ENCODE measurements at places on chromosomes 7 and 10.

GRCh38 chr7:115059321-115059720 lies 137.4 kb downstream of the MDFIC start:
- no peak for DNase-seq

GRCh38 chr10:123715546-123715945 lies 49.4 kb downstream of the GPR26 start:
- no peak for DNase-seq

GRCh38 chr7:112495810-112496462 lies 15.1 kb downstream of the LSMEM1 start:
- DNase-seq, result no peak

DNA sequence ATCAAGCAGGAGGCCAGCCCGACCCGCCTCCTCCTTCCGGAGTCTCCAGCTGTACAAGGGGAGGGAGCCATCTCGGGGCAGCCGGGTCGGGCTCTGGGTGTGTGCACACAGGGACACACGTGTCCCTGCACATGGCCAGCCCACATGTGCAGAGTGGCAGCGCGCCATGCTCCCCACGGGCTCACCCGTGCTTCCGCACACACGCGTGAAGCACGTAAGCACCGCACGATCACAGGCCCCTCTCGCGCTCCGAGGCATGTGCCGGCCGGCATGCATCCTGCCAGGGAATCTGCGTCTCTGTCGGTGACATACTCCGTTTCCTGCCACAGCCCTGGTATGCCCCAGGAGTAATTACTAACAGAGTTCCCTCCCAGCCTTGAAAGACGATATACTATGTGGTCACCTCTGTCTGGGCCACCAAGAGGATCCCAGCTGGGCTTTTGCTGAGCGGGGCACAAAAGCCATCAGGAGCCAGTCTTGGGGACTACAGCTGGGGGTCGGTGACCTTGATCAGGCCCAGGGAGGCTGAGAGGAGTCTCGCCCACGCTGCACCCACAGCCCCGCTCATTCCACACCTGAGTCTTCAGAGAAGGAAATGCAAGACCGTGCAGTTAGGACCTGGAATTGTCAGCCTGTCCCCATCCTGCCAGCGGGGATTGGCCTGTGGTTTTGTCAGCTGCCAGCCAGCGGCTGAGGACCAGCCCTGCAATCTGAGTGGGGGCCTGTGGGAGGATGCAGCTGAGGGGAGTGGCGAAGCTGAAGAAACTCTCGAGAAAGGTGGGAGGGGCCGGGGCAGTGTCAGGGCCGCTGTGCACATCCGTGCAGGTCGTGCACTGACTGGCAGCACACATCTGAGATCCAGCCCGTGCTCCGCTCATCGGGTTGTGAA lies 11.0 kb upstream of the LFNG start:
- peak; percentile 67 for DNase-seq

DNA sequence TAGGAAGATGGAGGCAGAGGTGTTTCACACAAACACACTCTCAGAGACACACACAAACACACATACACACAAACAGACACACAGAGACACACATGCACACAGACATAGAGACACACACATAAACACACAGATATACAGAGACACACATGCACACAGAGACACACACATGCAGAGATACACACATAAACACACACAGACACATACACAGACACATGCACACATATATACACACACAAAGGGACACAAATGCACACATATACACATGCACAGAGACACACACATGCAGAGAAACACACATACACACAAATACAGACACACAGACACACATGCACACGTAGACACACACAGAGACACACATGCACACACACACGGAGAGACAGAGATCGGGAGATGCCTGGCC lies 163.3 kb downstream of the TCERG1L start:
- DNase-seq, result no peak

DNA sequence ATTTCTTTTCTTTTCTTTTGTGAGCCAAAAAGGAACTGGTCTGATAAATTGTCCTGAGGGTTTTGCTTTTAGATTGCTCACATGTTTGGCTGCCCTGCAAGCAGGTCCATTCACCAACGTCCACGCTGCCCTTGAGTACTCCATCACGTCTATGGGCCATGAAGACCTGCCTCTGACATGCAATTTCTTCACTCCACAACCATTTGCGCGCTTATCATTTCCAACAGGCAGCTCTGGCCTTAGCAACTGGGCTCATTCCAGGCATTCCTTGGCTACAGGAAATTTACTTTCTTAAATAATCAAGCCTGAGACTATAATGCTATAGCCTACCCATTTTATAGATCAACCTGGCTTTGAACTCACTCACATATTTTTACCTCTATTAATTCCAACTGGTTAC lies 408.3 kb upstream of the C7orf33 start:
- DNase-seq, result no peak

- DNase-seq, result no peak
Observed at GRCh38 chr10:124721330-124722045, 22.7 kb downstream of the FAM53B start.

- DNase-seq, result no peak
Observed at GRCh38 chr10:116771101-116771958, 29.0 kb upstream of the HSPA12A start.

- DNase-seq, result no peak
Observed at GRCh38 chr7:94679358-94679757, 23.4 kb upstream of the SGCE start.

GRCh38 chr7:29194206-29194593 lies 375 bp upstream of the CHN2 start:
- DNase-seq, result no peak

DNA sequence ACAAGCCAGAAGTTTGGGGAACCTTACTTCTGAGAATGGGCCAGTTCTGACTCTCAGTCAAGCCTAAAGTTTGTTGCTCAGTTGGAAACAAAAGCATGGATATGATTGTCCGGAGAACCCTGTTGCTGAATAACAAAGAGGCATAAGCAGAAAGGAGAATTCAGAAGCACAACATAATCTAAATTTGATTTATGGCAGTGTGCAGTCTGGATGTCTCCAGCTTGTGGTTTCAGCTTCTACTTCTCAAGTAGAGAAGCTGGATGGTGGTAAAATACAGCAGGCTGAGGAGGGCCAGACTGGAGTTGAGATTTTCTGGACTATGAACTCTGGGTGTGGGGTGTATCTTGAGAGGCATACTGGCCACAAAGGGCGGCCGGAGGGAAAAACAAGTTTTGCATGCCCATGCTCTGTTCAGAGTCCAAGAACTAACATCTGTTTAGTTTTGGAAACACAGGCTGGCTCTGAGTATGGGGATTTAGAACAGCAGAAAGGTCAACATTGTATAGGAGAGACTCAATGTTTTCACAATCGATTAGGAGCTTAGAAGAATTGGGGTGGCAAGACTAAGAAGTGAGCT lies 592.9 kb downstream of the CNTNAP2 start:
- no peak for DNase-seq

GRCh38 chr10:71708897-71709882 lies 10.4 kb downstream of the C10orf105 start:
- no peak for DNase-seq

- no peak for DNase-seq
Observed at GRCh38 chr7:157555313-157555712, 218.5 kb downstream of the DNAJB6 start.

GRCh38 chr7:131034166-131034881 lies 293.4 kb upstream of the MKLN1 start:
- DNase-seq, result no peak

- no peak for DNase-seq
Observed at GRCh38 chr10:79488336-79488735, 24.0 kb upstream of the EIF5AL1 start.

DNA sequence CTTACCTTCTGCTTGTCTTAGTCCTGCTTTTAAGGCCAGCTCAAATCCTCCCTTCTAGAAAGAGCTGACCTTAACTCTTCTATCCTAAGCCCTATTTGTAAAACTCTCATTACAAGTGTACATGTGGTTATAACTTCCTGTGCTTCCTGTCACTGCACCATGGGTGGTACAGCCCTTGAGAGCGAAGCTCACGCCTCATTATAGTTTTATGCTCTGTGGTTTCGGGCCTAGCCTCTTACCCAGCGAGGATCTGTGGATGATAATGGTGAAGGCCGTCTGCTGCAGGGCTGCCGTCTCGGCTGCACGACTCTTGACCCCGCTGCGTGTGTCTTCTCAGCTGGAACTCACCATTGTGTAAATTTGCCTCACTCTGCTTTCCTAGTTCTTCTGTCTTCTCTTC lies 74.6 kb downstream of the CUL1 start:
- peak; percentile 2 for DNase-seq

- no peak for DNase-seq
Observed at GRCh38 chr10:34959321-34959720, 130.8 kb downstream of the CUL2 start.

DNA sequence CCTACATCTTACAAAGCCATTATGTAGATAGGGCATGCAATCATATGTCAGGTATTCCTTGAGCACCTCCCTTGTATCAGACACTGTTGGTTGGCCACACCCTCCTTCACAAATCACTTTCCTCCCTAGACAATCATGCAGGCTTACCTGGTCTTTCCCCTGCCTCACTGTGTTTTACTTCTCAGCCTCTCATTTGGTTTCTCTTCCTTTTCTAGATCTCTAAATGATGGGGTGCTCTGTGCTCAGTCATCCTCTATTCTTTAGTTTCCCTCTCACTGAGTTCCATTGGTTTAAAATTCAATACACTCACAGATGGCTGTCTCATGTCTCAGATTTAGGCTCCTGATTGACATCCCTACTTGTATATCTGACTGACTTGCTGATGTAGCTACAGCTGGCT lies 31.4 kb downstream of the ANK3 start:
- no peak for DNase-seq

- DNase-seq, result no peak
Observed at GRCh38 chr7:86485827-86486226, 157.9 kb upstream of the GRM3 start.

GRCh38 chr7:128409596-128410450 lies at the start of gene IMPDH1:
TSS of gene IMPDH1 (minus strand) at chr7:128409982. CDS start at chr7:128409901, 81 bp downstream.
- peak; percentile 70 for DNase-seq

GRCh38 chr10:22247636-22248035 lies 29.8 kb upstream of the EBLN1 start:
- no peak for DNase-seq

- DNase-seq, result no peak
Observed at GRCh38 chr7:47647181-47647917, 65.4 kb upstream of the TNS3 start.

DNA sequence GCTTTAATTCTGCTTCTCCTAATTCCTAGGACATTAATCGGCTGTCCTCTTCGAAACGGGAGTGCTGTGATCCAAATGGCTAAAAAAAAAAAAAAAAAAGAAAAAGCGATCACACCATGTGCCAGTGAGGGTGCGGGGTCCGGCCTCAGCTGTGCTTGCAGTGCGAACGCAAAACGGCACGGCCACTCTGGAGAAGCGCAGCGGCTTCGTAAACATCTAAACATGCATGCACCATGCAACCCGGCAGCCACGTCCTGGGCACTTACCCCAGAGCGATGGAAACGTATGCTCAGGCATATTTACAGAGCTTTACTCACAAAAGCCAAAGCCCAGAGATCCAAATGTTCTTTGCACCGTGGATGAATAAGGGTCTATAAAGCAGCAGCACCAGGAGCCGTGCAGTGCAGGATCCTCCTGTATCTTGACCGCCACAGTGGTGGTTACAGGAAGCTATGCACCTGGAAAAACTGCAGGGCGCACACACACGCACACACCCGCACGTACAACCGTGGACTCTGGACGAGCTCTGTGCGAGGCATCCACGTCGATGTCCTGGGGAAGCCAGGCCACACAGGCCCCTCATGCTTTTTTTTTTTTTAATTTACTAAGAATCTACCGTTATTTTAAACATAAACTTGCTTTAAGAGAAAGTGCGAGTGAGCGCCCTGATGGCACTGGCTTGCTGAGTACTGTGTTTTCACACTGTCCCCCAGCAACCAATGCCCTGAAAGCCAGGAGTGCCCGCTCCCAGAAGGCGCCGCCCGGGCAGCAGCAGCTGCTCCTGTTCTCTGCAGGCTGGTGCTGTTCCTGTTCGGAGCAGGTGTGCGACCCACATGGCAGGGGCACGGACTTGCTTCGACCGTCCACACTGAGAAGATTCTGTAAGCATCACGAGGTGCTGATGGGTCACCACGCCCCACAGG lies 25.0 kb downstream of the GPER1 start:
- DNase-seq, result no peak

DNA sequence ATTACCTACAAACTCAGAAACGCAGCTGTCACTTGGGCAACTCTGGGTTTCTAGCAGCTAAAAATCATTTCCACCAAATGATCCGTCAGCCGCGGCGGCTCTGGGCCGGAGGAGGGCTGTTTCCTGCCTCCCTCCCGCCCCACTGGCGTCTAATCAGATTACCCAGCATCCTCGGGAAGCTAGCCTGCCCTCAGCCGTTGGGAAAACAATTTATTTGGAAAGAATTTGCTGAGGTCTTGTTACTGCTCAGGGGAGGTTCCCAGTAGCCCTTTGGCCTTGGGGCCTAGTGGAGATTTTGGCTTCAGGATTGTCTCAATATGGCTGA lies 65.0 kb upstream of the ADGRA1 start:
- DNase-seq, result no peak

- no peak for DNase-seq
Observed at GRCh38 chr7:54967377-54967776, 51.4 kb upstream of the EGFR start.

GRCh38 chr10:77909021-77909748 lies 17.4 kb downstream of the DLG5 start:
- no peak for DNase-seq

GRCh38 chr10:17115683-17116082 lies 13.9 kb downstream of the CUBN start:
- DNase-seq, result no peak

- no peak for DNase-seq
Observed at GRCh38 chr7:134696261-134696660, 49.6 kb downstream of the BPGM start.

- no peak for DNase-seq
Observed at GRCh38 chr7:14934839-14935238, 32.3 kb upstream of the DGKB start.

DNA sequence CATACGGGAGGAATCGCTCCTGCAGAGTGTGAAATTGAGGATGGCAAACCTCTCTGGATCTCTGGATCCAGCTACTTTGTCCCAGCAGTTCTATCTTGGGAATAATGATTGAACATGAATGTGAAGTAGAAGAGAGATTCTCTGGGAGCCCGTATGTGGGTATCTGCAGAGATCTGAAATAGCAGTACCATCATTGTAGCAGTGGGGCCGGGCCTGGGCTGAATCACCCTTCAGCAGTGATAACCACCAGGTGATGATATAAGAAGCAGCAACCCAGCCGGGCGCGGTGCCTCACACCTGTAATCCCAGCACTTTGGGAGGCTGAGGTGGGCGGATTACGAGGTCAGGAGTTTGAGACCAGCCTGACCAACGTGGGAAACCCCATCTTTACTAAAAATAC lies 51.9 kb downstream of the SKIDA1 start:
- no peak for DNase-seq

DNA sequence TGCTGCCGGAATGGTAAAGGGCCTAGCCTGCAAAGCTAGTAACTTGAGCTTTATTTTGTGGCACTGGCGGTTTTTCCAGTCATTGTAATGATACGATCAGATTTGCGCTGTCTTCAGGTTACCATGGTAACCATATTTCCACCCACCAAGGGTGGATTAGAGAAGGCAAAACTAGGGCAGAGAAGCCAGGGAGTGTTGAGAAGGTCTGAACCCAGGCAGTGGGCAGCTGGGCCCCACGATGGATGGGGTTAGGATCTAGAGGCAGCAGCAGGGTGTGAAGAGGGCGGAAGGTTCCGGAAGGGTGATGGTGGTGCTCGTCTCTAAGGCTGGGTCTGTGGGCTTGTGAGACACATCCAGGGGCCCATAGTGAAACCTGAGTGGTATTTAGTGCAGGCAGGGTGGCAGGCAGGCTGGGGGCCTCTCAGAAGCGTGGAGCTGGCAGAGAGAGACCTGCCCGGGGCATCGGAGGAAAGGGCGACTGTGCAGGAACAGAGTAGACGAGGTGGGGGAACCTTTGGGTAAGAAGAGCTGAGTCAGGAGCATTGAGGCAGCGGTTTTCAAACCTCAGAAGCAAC lies 87.9 kb upstream of the GTF2I start:
- DNase-seq, result no peak
